Aortic smooth muscle cell (primary cell): ENCODE measurements at places on chromosomes 1 and 21. TPM values are rescaled to one million over a fixed set of nuclear protein-coding genes. Genes with fewer than 3 reads are reported as not detected.

Gene AIM2
- not detected in 2 replicates for total RNA-seq

Gene TP73
- total RNA-seq = not detected in 2 replicates

Gene ZNF687
- total RNA-seq = 9.0 TPM in 2 replicates

Gene UBR4
- 92.6 and 103 TPM in 2 replicates for total RNA-seq

Gene NEK2
- 14.4 and 22.7 TPM in 2 replicates for total RNA-seq

Gene HIPK1
- total RNA-seq = 22.6 and 23.5 TPM in 2 replicates

Gene RHOU
- 0.26 and 0.87 TPM in 2 replicates for total RNA-seq

Gene NUP210L
- 0.12 and 0.13 TPM in 2 replicates for total RNA-seq

Gene C1QB
- total RNA-seq = 0.13 TPM in 1 of 2 replicates, not detected in the other

Gene TNFRSF18
- total RNA-seq = not detected in 2 replicates

Gene LCE3E
- not detected in 2 replicates for total RNA-seq

Gene ERRFI1
- total RNA-seq = 85.6 and 178 TPM in 2 replicates

Gene GPR3
- total RNA-seq = 0.19 and 0.53 TPM in 2 replicates

Gene RPTN
- total RNA-seq = not detected in 2 replicates

Gene FCER1G
- not detected in 2 replicates for total RNA-seq

Gene BEST4
- total RNA-seq = 0.12 and 0.13 TPM in 2 replicates

Gene TDRD10
- total RNA-seq = under 0.01 and 0.06 TPM in 2 replicates

Gene LRRIQ3
- total RNA-seq = 0.26 and 0.68 TPM in 2 replicates

Gene FCRL6
- not detected in 2 replicates for total RNA-seq

Gene KCNA3
- total RNA-seq = not detected in 2 replicates

Gene DIO1
- total RNA-seq = not detected in 2 replicates

Gene TNFSF4
- 1.2 and 2.1 TPM in 2 replicates for total RNA-seq

Gene OR2L8
- not detected in 2 replicates for total RNA-seq

Gene ARTN
- total RNA-seq = under 0.01 and 0.25 TPM in 2 replicates

Gene NR5A2
- total RNA-seq = 0.12 and 0.13 TPM in 2 replicates

Gene RRP15
- total RNA-seq = 5.4 TPM in 2 replicates

Gene LEFTY1
- 0.06 TPM in 1 of 2 replicates, not detected in the other for total RNA-seq

Gene ERI3
- total RNA-seq = 34.8 and 39.0 TPM in 2 replicates

Gene CD5L
- not detected in 2 replicates for total RNA-seq

Gene CGN
- under 0.01 and 0.06 TPM in 2 replicates for total RNA-seq

Gene ALDH4A1
- 12.0 and 12.7 TPM in 2 replicates for total RNA-seq

Gene KLHDC8A
- not detected in 2 replicates for total RNA-seq

Gene LCE3A
- total RNA-seq = not detected in 2 replicates

Gene CELA3A
- not detected in 2 replicates for total RNA-seq

Gene EPHX1
- total RNA-seq = 16.6 and 28.0 TPM in 2 replicates

Gene PRAMEF25
- total RNA-seq = not detected in 2 replicates

Gene DNAJC11
- 47.4 and 49.9 TPM in 2 replicates for total RNA-seq

Gene LMX1A
- not detected in 2 replicates for total RNA-seq

Gene RSBN1
- 5.4 and 12.9 TPM in 2 replicates for total RNA-seq

Gene WNT3A
- not detected in 2 replicates for total RNA-seq

Gene MMEL1
- total RNA-seq = 0.40 and 0.75 TPM in 2 replicates

Gene CACNA1S
- not detected in 2 replicates for total RNA-seq

Gene SPRR3
- not detected in 2 replicates for total RNA-seq

Gene FAM131C
- total RNA-seq = 0.31 and 0.53 TPM in 2 replicates

Gene CFAP57
- total RNA-seq = 0.26 and 0.56 TPM in 2 replicates
